Stimulated activated CD4-positive, alpha-beta T cell treated with anti-CD3 and anti-CD28 coated beads, TNF-alpha, amount 100 ng/mL, for 1 hour (primary cell): ENCODE measurements at places on chromosomes 4 and X.

- no peak for DNase-seq
Measured at GRCh38 chr4:20528508-20528907, 171.8 kb upstream of the PACRGL start.

DNA sequence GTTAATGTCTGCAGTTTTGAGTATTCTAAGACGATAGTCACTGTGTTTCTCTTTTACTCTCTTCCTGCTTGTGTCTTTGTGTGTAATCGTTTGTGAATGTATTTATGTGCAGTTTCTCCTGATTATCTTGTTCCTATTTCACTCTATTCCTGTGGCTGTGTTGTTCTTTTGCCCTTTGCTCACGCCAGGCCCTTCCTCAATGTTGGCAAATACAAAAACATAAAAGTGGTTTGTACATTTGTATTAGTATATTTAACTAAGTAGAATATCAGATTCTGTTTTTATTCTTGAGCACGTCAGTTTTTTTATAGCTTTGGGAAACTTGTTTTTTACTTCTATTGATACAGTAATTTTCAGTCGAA is 107.6 kb upstream of the BMPR1B start:
- DNase-seq = no peak

- no peak for DNase-seq
Measured at GRCh38 chr4:113635739-113636437, 125.7 kb downstream of the CAMK2D start.

DNA sequence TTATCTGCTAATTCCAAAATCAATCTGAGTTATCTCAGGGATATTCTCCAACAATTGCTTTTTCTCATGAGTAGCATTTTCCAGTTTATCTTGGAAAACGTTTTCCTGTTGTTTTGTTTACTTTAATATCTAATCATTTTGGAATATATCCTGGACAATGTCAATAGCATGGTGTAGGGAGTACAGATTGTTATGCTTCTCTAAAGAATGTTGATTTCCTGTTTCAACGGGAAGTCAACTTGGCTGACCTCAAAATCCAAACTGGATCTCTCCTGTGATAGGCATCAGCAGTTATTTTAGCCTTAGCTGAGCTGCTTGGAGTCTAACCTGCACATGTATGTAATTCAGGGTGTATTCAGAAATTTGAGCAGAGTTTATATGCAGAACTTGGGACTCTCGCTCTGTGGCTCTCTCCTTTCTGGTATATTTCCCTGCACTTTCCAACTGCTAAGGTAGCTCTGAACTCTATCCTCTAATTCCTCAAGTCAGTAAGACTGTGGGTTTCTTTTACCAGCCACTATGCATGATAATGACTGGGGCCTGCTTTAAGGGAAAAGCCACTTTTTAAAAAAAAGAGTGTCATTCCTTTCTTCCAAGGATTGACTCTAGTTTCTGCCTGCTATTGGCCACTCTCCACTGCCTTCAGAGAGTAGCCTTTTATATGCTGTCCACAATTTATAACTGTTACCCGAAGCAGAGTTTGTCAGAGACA is 7.7 kb downstream of the PRSS48 start:
- no peak for DNase-seq

- DNase-seq = no peak
Measured at GRCh38 chrX:132188175-132188574, 31.1 kb downstream of the RAP2C start.

DNA sequence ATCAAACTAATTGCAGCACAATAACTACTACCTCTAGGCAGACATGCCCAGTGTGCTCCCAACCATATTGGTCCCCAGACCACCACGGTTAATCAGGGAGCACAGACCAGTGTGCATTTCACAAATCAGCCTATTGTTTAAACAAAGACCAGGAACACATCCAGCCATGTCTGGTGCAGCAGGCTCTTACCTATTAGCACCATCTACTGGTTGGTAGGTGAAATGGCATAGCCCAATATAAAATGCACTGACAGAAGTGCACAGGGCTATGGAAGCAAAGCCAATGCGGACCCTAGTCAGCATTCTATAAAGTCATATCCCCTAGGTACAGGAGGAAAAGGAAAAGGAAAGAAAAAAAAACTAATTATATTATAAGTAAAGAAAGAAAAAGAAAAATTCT is 15.5 kb upstream of the CYLC1 start:
- DNase-seq = no peak

DNA sequence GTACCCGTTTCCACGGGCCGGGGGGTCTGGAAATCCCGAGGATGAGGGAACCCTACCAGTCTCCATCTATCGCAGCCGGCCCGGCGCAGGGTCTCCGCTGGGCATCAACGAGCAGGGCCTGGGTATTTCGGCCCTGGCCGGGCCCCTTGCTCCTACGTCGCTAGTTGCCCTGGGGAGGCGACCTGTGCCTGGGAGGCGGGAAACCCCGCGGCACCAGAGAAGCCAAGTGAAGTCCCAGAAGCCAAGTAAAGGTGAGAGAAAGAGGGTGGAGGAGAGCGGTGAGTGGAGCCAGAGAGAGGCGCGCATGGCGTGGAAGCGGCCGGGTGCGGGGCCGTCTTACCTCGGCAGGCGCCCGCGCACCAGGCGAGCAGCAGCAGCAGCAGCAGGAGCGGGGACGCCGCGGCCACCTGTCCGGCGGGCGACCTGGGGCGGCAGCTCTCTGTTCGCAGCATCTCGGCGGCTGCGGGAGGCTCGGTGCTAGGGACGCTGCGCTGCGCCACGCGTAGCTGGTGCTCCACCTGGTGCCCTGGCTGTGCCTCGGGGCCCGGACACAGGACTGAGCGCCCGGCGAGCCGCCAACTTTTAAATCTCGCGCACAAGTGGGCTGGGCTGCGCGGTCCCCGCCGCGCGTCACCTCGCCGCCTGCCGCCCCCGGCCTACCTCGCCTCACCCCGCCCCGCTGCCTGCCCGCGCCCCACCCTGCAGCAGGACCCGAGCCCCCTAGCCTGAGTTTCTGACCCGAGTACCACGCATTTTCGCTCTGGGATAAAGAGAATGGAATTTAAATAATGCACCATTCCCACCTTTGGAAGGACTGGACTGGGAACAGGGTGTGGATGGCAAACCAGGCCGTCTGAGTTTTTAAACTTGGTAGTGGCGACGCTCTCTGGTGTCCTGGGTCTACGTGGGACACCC is at the start of gene NMU:
TSS of gene NMU (minus strand) at position 558 of the 915 bp plus-strand sequence. CDS start at position 452, 106 bp downstream.
- DNase-seq = no peak

GRCh38 chr4:154634058-154634457 is 21.6 kb upstream of the FGG start:
- DNase-seq = no peak

GRCh38 chrX:71547339-71547738 is 14.4 kb downstream of the OGT start:
- no peak for DNase-seq

- DNase-seq = no peak
Measured at GRCh38 chr4:168221301-168221700, 97.3 kb downstream of the DDX60 start.

GRCh38 chrX:78321809-78322208 is 5.6 kb downstream of the CYSLTR1 start:
- DNase-seq = peak; percentile 9

- DNase-seq = no peak
Measured at GRCh38 chr4:184669251-184669650, 19.7 kb downstream of the PRIMPOL start.

DNA sequence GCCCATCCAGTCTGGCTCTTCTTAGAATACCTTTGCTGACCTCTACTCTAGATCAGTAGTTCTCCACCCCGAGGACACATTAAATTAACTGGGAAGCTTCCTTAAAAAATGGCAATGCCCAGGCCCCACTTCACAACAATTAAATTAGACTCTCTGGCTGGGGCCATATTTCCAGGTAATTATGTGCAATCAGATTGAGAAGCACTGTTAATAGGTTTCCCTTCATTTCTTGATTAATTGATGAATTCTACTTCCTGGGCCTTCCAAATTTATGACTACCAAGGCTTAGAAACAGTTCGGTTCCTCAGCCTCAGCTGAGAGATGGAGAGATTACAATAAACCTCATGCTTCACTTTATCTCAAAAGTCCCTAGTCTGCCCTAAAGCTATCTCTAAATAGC is 71.7 kb upstream of the LIMCH1 start:
- DNase-seq = no peak

DNA sequence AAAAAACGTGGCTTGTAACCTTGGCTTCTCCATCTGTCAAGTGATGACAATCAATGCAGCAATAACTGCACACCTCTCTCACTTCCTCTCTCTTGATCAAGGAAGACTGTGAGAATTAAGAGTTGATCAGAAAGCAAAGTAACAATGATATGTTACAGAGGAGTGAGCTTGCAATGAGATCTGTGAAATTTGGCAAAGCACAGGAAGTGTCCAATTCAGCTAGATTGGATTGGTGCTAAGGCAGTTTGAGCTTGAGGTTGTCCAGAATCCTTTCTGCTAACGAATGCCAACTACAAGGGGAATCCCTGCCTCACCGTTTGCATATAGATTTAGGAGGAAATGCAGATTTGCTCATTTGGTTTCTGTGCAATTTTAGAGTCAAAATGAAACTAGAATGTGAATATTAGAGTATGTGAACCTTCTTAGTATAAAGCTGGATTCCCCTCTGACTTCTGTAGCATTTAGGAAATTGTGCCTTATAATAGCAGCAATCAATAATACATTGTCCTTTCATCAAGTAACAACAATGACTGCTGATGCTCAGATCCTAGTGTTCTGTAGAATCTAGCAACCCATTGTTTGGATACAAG is 346.4 kb downstream of the PTTG2 start:
- no peak for DNase-seq

- no peak for DNase-seq
Measured at GRCh38 chr4:84258905-84259830, 239.9 kb downstream of the NKX6-1 start.

GRCh38 chrX:46561824-46562657 is 11.5 kb upstream of the CHST7 start:
- DNase-seq = no peak
